ENCODE measurements at places on chromosomes 6 and 20.

- DNase-seq: no peak
These were observed 636.3 kb upstream of the IMPG1 start for GRCh38 chr6:76708641-76709331.

- no peak for DNase-seq
These were observed 146.6 kb upstream of the POU3F2 start for GRCh38 chr6:98687752-98688151.

DNA sequence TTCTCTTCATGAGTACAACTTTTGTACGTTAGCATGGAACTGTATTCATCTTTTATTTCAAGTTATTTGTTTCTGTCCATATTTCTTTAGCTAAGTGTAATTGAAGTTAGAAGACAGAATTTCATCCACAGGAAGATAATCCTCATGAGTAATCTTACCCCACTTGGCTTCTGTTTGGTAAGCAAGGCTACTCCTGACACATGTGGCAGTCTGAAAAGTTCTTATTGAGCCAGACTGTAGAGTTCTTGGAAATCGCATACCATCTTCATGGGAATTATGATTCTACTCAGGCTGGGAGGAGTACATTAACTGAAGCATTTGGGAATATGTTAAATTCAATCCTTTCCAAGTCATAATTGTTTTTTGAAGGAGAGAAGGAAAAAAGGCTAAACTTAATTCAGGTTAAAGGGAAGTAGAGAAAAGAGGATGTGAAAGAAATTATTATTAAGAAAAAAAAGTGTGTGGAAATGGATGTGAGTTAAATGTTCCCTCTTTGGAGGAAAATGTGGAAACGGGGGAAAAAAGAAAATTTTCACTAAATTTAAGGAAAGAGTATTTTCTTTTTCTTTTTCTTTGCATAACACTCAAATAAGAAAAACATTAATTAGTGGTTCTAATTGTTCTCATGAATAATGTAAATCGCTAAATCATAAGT is 41.5 kb upstream of the TENT5A start:
- no peak for DNase-seq

GRCh38 chr20:50224531-50225255 is 34.1 kb downstream of the CEBPB start:
- DNase-seq: peak; percentile 35

DNA sequence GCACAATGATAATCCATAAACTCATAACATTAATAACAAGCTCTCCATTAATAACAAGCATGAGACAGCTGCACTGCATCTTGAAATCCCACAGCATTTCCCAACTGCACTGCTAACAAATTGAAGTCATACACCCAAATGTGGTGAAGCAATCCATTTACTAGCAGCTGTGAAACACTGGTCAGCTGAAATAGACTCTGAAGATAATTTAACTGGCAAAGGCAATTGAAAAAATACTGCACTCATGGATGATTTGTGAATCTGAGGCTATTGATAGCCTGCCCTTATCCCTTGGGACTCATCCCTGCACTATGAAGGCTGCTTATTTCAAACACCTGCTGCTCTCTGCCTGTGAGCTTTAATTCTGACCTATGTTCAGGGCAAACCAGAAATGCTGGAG is 49.1 kb upstream of the PLCB1 start:
- DNase-seq: no peak

- DNase-seq: no peak
These were observed 405.5 kb downstream of the UTRN start for GRCh38 chr6:144690666-144691065.

DNA sequence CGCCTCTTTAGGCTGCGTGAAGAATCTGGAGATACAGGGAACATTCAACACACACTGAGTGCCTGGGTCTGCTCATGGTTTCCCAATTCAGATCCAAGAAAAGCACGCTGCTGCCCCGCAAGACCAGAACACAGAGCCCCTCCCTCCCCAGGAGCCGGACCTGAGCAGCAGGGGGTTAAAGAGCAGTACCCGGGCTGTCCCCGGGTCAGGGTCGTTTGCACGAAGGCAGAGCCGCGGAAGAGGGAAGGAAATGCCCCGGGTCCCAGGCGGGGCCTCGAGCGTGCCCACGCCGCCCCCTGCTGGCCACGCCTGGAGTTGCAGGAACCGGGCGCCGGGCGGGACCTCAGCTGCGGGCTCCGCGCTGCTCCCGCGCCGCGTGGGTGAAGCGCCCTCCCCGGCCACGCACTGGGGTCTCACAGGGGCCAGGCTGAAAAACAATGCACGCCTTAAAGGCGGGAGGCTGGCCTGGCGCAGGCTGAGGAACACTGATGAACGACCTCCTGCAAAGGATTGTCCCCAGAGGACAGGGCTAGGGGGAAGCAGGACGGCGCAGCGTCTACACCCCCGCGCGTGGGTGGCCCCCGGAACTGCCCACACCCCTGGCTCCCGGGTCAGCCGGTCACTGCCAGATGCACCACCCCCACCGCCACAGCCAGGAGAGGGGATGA is 48.9 kb downstream of the ANKRD60 start:
- peak; percentile 26 for DNase-seq

GRCh38 chr6:118799826-118800225 is 94.1 kb upstream of the ASF1A start:
- DNase-seq: no peak

GRCh38 chr6:133392015-133392414 is 150.9 kb downstream of the EYA4 start:
- peak; percentile 87 for DNase-seq

GRCh38 chr20:54100563-54100962 is 30.2 kb upstream of the BCAS1 start:
- no peak for DNase-seq

- no peak for DNase-seq
These were observed 9.7 kb downstream of the FAM217A start for GRCh38 chr6:4069199-4069598.

- no peak for DNase-seq
These were observed 190.0 kb upstream of the COL21A1 start for GRCh38 chr6:56437171-56437900.

GRCh38 chr20:5691918-5692618 is 58.1 kb upstream of the SHLD1 start:
- no peak for DNase-seq

DNA sequence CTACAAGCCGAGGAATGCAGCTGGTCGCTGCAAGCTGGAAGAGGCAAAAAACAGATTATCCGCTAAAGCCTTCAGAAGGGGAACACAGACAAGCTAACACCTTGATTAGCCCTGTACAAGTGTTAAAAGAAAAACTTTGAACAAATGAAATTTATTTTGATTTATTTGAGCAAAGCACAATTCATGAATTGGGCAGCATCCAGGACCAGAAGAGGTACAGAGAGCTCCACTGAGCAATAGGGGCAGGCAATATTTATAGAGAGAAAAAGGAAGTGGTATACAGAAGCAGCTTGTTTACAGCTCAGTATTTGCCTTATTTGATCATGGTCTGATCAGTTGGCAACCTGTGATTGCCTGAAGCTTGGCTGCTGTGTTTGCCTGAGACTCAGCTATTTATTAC is 17.6 kb downstream of the HLA-DOB start:
- DNase-seq: no peak

- no peak for DNase-seq
These were observed 46.3 kb upstream of the NHSL1 start for GRCh38 chr6:138545621-138545980.

GRCh38 chr6:14000901-14001300 is 76.1 kb downstream of the RNF182 start:
- DNase-seq: no peak

DNA sequence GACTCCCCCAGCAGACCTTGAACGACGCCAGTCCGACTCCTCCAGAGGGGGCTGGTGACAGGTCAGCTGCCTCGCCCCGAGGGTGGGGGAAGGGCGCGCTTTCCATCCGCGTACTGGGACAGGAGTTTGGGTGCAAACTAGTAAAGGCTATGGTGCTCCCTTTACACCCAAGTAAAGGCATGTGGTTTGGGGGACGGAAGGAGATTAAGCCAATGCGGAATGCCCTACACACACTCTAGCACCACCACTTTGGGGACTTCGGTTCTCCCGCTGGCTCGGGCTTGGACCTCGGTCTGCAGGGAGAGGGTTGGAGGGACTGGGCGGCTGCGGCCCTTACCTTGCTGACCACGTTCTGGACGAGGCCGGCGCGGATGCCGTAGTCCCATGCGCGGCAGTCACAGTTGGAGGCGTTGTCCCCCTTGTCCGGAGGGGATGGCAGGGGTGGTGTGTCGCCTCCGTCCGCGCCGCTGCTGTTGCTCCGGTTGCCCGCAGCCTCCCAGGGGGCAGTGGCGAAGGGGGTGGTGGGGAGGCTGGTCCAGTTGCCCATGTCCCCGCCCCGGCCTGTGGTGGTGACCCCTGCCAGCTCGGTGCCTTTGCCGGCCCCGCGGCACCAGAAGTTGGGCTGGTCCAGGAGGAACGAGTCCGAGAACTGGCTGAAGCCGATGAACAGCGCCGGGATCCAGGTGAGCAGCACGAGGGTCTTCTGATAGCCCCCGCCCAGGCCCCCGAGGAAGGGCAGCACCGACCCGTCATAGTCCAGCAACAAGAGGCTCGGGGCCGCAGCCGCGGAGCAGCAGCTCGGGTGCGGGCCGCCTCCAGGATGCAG is 1.1 kb downstream of the SLC22A23 start:
- peak; percentile 65 for DNase-seq

GRCh38 chr6:112027942-112028674 is 25.8 kb upstream of the CCN6 start:
- no peak for DNase-seq

DNA sequence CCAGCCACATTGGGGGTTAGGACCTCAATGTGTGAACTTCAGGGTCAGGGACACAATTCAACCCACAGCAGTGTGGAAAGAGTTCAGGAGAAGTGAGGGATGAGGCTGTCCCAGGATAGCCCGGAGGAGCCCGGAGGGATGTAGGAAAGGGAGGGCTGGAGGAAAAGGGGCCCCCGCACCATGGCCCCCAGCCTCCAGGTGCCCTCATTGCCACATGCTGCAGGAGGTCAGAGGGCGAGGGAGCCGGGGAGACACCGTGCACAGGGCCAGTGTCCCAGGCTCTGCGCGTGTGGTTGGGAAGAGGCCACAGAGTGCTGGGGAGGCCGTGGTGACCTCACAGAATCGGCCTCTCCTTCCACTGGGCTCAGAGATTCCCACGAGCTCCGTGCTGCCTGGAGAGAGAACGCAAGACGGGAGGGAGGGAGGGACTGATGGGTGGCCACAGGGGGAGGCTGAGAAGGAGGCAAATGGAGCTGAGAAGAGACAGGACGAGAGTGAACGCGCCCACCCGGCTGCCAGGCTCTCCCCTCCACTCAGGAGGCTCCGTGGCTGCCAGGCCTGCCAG is 215.1 kb downstream of the DLL1 start:
- DNase-seq: no peak

- DNase-seq: no peak
These were observed 77.8 kb downstream of the TRAM2 start for GRCh38 chr6:52499026-52499425.

DNA sequence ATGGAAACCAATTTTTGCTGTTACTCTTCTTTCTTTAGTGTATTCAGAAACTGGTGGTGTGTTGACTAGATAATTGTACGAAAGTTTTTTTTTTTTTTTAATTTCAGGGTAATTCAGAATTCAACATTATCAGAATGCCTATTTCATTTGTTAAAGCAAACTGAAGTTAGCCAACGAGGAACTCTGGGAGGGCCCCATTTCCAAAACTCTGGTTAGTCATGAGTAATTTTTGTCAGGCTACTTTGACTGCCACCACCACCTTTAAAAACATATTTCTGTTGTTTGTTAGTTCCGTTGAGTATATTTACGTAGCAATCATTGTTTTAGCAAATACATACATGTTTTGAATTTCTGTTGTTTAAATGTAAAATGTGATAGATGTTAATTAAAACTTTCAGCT is 763 bp downstream of the ZKSCAN8 start:
- DNase-seq: no peak

- peak; percentile 49 for DNase-seq
These were observed 9.3 kb upstream of the NQO2 start for GRCh38 chr6:2990248-2990931.

DNA sequence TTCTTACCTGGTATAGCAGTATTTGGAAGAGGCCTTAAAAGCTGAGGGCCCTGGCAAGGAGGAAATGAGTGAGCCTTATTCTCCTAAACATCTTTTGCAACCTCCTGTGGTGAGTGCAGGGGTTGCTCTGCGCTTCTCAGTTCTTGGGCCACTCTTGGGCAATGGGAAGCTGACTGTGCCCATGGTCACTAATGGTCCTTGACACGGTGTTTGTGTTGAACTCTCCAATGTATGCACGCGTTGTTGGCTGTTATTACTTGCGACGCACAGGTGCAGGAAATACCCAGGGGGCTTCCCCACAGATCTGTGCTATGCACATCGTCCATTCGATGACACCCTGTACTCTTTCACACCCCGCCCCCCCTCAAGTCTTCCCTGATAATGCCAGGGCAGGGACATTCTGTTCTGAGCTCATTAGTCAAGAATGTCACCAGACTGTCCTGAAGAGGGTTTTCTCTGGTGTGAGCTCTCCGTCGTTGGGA is 79.7 kb downstream of the EDN1 start:
- DNase-seq: no peak

- DNase-seq: no peak
These were observed 50.6 kb downstream of the NUP153 start for GRCh38 chr6:17656092-17656491.

DNA sequence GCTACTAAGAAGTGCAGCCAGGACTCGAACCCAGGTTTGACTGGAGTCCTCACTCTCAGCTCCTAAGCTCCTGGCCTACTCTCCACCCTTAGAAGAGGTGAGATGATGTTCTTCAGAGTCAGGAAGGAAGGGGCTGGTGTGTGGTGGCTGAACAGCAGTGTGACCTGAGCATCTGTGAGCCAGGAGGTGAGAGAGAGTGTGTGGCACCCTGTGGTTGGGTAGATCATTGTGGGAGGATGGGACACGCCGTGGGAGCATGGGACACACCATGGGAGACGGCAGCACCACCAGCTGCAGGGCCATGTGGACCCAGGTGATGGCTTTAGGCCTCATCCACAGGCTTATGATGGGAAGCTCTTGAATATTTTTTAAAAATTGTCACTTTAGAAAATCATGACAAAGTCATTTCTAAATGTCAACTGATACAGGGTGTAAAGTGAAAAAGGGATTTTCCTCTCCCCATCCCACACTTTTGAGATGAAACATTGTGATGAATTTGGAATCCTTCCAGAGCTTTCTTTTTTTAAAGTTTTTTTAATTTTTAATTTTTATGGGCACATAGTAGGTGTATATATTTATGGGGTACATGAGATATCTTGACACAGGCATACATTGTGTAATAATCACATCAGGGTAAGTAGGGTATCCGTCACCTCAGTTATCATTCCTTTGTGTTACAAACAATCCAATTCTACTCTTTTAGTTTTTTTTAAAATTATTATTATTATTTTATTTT is 31.6 kb downstream of the SRC start:
- no peak for DNase-seq

- DNase-seq: peak; percentile 21
These were observed 485 bp downstream of the TGIF2 start for GRCh38 chr20:36573798-36574365.

DNA sequence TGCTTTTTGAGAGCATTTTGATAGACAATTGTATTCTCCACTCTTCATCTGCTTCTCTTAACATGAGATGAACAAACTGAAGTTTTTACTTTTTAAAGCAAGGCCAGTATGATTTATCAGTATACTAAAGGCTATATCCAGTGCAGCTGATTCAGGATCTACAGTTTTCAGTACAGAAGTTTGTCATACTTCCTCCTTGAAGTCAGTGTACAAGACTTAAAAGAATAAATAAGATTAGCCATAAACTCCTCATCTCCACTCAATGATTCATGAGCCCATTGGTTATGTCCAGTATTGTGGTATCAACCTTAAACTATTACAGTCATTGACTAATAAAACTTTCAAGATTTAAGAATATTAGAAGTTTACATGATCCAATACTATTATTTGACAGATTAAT is 374.8 kb upstream of the EPHA7 start:
- no peak for DNase-seq

Measured in HAP-1 (cell line).